ENCODE measurements at places on chromosomes 4 and X.

DNA sequence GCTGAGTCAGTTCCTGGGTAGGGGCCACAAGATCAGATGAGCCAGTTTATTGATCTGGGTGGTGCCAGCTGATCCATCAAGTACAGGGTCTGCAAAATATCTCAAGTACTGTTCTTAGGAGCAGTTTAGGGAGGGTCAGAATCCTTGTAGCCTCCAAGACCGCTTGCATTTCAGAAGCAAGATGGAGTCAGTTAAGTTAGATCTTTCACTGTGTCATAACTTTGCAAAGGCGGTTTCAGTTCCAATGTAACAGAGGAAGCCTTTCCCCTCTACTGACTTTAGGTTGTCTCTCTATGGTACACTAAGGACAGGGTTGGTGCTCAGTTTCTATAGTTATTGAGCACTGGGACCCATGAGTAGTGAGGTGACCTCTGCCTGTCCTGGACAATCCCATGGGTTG lies 127.3 kb upstream of the WDR1 start:
- DNase-seq, result no peak

DNA sequence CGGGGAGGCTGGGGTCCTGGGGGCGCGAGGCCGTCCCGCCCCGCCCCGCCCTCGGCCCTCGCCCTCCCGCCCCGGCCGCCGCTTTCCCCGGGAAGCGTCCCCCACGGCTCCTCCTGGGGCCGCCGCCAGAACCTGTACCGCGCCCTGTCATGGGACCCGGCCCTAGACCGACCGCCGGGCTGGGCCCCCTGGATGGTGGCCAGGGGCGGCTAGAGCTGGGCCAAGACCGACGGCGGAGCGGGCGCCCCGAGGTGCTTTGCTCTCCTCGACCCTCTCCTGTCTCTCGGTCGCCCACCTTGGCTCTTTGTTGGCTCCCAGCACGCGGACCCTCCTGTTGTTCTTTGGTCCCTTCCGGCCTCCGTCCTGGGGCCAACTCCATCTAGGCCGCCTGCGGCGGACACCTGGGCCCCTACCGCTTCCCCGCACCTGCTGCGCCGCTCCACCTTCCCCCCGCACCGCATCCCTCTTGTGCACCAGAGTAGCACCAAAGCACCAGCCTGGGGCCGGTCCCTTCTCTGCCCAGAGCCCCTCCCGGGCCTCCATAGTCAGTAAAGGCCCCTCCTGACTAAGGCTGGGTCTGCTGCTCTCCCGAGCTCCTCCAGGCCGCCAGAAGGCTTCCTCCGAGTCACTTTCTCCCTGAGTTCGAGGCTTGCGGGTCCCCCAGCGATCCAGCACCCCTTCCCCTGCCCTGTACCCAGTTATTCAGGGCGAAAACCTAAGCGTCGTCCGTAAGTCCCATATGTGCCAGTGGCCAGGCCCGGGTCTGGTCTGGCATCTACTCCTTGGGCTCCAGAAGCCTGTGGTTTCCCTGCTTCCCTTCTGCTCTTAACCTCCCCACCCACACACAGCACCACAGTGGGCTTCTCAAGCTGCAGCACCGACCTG lies 587 bp downstream of the TACC3 start:
- no peak for DNase-seq

- no peak for DNase-seq
Measured at GRCh38 chr4:185238215-185238681, 28.9 kb downstream of the SNX25 start.

GRCh38 chr4:138096384-138097062 lies 145.6 kb downstream of the SLC7A11 start:
- no peak for DNase-seq

- DNase-seq, result no peak
Measured at GRCh38 chr4:85476381-85476780, 1.4 kb downstream of the ARHGAP24 start.

DNA sequence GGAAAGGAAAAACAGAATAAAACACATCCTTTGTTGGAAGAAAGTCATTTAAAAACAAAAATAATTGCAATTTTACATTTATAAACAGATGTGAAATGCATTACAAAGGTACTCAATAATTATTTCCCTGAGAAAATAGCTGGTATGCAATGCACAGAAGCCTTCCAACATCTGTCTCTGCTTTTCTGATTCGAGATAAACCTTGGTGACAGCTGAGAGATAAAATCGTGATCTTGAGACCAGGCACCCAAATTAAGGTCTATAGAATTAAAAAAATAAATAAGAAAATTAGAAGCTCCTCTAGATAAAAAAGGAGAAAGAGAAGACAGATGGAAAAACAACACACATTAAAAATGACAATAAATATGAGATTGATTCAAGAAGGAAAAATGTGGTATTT lies 544.0 kb downstream of the SPRY1 start:
- no peak for DNase-seq

- no peak for DNase-seq
Measured at GRCh38 chrX:9279234-9279544, 185.7 kb upstream of the TBL1X start.

All from CD4-positive, alpha-beta T cell treated with Interleukin-1 beta for 1 hour (primary cell).